ENCODE measurements at places on chromosomes 1 and 21.

GRCh38 chr1:54315099-54315498, 91.1 kb downstream of the SSBP3 start:
- no peak for DNase-seq

DNA sequence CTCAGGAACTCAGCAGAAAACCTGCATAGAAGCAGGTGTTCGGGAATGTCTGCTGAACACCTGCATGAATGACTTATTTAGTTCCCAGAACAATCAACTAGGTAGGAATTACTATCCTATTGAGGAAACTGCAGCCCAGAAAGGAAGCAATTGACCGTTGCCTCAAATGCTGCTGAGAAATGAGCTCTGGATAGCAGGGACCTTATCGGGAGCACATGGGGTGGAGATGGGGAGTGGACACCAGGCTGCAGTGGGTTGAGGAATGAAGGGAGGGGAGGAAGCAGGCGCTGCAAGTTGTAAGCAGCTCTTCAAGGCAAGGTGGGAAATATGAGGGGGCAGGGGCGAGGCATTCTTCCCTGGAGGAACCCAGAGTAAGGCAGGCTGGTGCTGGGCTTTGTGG, 10.8 kb upstream of the CDCP2 start:
- no peak for DNase-seq

- DNase-seq, result no peak
These were observed 179.7 kb upstream of the C1orf174 start for GRCh38 chr1:4079815-4080214.

- DNase-seq, result no peak
These were observed 74.0 kb upstream of the RALGPS2 start for GRCh38 chr1:178650934-178651511.

DNA sequence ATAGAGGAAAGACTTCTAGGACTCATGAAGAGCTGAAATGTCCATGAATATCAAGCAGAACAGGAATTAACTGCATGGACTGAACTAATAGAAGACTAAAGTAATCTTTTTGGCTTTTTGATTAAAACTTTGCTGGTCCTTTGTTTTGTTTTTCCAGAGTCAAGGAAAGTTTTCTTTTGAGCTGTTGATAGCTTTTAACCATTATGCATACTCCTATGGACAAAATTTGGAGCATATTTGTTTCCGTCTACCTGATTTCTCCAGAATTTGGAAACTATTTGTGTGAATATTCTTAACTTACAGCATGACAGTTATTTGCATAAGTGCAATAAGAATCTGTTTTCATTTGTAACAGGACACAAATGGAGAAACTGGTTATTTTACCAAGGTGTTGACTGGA, 24.5 kb upstream of the CYP4B1 start:
- DNase-seq, result no peak

DNA sequence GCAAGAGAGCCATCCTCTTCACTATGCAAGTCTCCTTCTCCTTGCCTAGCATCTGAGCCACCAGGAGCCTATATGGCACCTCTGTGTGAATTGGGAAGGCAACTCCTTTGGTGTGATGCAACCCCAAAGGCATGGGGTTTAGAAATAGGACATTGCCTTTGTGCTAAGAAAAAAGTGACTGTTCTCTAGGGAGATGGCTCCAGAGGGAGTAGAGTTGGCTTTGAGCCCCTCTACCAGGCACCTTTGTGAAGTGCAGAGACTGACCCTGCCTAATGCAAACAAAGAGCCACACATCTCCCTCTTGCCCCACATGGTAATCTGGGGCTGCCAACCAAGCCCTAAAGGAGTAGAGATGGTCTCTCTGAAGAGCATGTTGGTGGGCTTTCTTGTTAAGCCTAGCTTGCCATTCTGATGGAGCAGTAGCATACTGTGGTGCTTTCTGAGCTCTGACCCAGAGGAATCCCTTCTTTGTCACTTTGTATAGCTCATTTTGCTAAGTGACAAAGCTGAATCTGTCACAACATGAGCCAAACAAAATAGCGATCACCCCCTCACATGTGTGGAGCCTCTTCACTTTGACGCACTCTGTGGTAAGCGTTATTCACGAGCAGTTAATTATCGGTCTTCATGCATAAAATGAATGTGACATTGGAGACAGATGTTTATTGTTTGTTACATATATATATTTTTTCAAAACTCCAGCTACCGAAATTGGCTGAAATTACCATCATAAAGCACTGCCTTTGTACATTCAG, 74.4 kb downstream of the RWDD3 start:
- no peak for DNase-seq

GRCh38 chr1:32635508-32636277, 14.7 kb downstream of the ZBTB8OS start:
- no peak for DNase-seq

GRCh38 chr1:89802051-89802450, 18.8 kb upstream of the LRRC8D start:
- DNase-seq, result no peak

- DNase-seq, result no peak
These were observed 54.7 kb downstream of the SLC37A1 start for GRCh38 chr21:42568376-42568775.

DNA sequence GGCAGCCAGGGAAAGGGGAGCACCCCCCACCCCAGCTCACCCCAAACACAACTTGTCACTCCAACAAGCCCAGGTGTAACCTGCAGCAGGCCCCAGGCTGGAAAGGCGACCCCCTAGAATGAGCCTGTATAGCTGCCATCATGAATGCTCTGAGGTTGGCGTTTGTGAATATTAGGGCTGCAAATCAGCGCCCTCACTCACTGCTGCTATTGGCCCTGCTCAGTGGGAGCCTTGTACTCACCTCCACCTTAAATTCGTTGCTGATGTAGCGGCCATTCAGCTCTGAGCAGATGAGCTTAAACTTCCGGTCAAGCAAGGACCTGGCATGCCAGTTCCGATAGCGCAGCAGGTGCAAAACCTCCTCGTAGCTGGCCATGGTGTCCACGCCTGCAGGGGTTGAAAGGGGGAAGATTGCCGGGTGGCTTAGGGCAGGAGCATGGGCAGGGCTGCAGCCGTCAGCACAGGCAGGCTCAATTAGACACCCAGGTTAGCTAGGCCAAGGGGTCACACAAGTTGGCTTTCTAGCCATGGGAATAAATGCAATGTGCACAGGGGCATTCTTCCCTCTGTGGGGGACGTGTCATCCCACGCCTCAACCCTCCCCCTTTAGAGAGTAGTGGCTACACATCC, 81.7 kb downstream of the PIK3CD start:
- no peak for DNase-seq

DNA sequence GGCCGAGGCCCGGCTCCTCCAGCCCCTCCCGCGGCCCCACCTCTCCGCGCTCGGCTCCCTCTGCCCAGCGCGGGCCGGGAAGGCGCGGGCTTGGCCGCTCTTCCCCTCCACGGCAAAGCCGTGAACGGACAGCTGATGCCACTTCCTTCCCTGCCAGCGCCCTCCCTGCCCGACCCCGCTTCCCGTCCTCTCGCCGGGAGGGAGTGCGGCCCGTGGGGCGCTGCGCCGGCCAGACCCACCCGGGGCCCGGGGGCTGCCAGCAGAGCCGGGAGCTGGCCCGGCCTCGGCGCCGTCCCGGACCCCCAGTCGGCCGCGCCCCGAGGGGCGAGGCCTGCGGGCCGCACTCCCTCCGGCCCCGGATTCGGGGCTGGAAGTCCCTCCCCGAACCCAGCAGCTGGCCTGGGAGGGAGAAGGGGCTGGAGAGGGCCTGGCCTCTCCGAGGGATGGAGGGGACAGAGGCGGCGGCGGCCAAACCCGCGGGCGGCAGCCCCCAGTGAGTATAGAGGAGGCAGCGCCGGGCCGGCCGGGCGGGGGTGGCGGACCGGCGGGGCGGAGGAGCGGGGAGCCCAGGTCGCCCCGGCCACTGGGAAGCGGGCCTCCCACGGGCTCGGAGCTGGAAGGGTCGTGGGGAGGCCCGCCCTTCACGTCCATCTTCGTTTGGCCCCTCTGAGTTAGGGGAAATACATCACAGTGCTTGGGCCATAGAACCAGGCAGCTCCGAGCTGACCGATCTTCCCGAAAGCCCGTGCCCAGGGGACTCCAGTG, at the start of gene KIAA1614:
TSS of gene KIAA1614 (plus strand) at position 97 of the 765 bp plus-strand sequence. CDS start at position 444, 347 bp downstream.
- DNase-seq, result no peak

- no peak for DNase-seq
These were observed 25.8 kb downstream of the SMIM12 start for GRCh38 chr1:34833711-34834110.

DNA sequence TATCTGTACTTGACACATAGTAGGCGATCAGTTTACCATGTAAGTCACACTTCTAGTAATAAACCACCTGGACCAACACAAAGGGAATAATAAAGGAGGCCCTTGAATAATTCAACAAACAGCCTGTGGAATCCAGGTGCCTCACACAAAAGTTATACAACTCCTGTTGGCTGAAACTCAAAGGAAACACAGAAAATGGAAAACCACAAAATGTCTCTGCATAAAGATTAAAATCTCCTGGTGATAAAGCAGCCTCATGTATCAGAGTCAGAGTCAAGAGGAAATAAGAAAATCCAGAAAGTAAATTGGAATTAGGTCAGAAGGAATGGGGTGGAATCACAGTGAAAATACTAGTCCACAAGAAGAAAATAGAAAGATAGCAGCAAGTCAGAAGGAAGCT, 592.5 kb downstream of the NPHP4 start:
- no peak for DNase-seq

- no peak for DNase-seq
These were observed 236.6 kb downstream of the GRIK3 start for GRCh38 chr1:36797761-36798160.

Measured in activated CD4-positive, alpha-beta T cell treated with anti-CD3 and anti-CD28 coated beads, Interleukin-2, amount 50 U/mL, for 4 hours (primary cell).